ENCODE measurements at places on chromosomes 11 and 22. TPM values are rescaled to one million over a fixed set of nuclear protein-coding genes. Genes with fewer than 3 reads are reported as not detected.

MB gene
- 6.7 TPM for total RNA-seq

TYR gene
- total RNA-seq: not detected

NAALADL1 gene
- 0.03 TPM for total RNA-seq

FOLR3 gene
- not detected for total RNA-seq

C11orf16 gene
- not detected for total RNA-seq

MMP27 gene
- not detected for total RNA-seq

TESMIN gene
- 5.9 TPM for total RNA-seq

OR5B21 gene
- not detected for total RNA-seq

CFAP300 gene
- 6.9 TPM for total RNA-seq

All from A549 treated with CORT108297 at 1 μM for 4 hours (cell line).